ENCODE measurements at places on chromosomes 5 and 9.

GRCh38 chr5:140996060-140996459 is 29.8 kb downstream of the PCDHAC2 start:
- DNase-seq, result no peak

DNA sequence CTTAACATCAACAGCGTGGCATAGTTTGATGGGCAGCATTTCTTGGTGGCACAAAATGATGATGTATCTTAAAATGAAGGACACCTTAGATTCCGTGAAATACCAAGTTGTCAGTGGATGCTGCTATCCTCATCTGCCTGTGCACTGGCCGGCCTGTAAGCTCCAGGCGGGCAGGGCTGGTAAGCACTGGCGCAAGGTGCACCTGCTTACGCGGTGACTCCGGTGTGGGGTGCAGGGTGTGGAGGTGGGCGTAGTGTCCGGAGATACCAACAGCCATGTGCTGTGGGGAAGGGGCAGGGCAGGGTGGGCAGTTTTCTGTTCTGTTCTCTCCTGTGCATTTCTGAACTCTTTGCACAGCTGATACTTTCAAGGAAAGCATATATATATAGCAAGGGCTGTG is 101.5 kb downstream of the KCNT1 start:
- DNase-seq, result no peak

GRCh38 chr5:136201870-136202269 is 8.9 kb upstream of the SMIM32 start:
- no peak for DNase-seq

- DNase-seq, result peak; percentile 82
Measured at GRCh38 chr9:2241836-2242741, 226.9 kb downstream of the SMARCA2 start.

Data from NCI-H187 treated with DMSO at 0.1 percent for 48 hours (cell line).